ENCODE measurements at places on chromosomes 7 and 10.
A peak's percentile ranks its signal among the peaks of the same experiment; 100 is the strongest.

- DNase-seq: no peak
Observed at GRCh38 chr7:142811154-142811737, 40.5 kb downstream of the PRSS2 start.

DNA sequence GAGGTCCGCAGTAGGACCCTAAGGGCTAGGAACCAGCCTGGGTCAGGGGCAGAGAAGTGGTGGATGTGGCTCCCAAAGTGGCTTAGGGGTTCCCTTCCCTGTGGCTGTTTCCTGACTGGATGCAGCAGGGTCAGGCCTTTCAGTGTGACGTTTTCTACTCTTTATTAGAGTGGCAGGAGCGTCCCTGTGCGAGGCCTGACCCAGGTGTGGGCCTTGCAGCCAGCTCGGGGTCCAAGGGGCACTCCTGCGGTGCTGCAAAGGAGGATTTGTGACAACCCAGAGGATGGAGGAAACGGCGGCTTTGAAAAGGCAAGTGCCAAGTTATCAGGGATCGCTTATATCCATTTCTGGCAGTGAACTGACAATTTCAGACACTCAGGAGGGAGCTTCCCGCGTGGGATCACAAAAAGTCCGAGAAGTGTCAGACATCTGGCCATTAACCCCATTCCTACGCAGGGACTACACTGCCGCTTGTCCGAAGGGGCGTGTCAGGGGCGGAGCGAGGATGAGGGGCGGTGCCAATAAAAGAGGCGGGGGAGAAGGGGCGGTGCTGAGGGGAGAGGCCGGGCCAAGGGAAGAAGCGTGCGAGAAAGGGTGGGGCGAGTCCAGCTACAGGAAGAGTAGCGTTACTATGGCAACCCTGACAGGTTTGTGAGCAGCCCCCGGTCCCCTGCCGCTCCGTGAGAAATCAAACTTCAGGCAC lies 98.8 kb upstream of the ZNF722 start:
- DNase-seq: peak; percentile 75

GRCh38 chr10:21520949-21521348 lies 4.5 kb downstream of the SKIDA1 start:
- DNase-seq: no peak

- DNase-seq: no peak
Observed at GRCh38 chr7:6640246-6640721, 3.2 kb downstream of the ZNF316 start.

DNA sequence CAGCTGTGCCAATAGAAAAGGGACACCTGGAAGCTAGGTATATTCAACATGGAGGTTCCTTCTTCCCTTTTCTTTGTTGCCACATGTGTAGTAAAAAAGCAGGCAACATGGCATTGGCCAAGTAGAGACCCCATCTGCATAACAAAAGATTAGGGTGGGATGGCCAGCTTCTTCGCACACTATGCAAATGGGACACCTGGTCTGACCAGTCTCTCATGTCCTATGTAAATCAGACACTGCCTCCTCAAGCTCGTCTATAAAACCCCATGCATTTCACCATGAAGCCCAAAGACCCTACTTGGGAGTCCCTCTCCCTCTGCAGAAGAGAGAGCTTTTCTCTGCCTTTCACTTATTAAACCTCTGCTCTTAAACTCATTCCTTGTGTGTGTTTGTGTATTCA lies 53.9 kb downstream of the MYL10 start:
- no peak for DNase-seq

GRCh38 chr10:11057994-11058393 lies 40.3 kb downstream of the CELF2 start:
- no peak for DNase-seq

DNA sequence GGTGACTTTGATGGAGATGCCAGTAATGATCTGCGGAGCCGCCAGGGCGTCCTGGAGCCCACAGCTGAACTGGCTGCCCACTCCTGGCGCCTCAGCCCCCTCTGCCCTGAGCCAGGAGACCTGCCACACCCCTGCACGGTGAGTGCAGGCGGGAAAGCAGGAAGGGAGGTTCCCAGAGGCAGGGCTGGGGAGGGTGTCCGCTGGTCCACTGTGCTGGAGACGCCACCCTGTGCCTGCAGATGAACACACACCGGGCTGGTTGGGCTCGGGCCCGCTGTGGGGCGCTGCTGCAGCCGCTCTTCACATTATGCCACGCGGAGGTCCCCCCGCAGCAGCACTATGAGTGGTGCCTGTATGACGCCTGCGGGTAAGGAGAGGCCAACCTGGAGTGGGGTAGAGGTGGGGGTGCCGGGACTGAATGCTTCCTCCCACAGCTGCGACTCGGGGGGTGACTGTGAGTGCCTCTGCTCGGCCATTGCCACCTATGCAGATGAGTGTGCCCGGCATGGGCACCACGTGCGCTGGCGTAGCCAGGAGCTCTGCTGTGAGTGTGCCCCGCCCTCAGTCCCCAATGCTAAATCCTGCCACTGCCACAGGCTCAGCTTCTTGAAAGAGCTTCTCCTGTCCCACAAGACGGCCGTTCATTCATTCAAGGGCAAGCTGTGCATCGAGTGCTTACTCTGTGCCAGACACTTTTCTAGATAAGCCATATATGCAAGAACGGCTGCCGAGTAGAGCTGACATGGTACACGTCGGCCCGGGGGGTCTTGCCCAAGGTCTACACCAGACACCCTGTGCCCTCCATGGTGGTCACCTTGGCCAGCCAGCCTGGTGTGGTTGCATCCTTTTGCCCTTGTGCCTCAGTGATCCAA lies 14.3 kb upstream of the ZNF467 start:
- DNase-seq: no peak

- peak; percentile 90 for DNase-seq
Observed at GRCh38 chr10:42782446-42783180, at the start of gene BMS1. BMS1 (plus strand) TSS chr10:42782795; CDS start chr10:42784395, 1,600 bp downstream.

DNA sequence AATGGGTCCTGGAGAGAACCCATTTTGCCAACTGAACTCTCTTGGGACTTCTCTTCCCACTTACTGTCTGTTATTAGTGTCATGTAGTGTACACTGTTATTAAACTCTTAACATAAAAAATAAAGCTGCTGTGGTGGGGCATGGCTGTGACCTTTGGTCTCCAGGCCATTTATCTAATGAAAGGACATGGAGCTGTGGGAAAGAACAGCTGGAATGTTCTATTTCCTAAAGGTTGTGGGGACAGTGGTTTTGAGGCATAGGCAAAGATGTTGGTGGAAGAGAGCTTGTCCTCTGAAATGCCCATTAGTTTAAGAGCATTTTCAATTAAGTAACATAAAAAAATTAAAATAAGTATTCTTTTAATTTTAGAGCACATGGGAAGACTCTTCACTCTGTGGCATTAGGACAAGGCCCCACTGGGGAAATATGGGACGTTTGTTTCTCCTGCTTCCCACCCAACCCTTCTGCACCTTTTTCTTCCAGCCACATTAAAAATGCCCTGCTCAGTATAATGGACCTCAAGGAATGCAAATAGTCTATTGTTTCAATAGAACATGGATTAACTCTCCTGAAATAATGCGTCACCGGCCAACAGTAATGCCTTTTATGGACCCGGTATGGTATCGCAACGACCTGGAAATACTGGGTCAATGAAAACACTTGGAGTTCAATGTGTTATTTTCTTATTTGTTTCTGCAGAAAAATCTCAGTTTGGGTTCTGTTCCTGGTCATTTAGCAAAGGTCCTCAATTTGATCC lies 149.6 kb downstream of the BUB3 start:
- no peak for DNase-seq

DNA sequence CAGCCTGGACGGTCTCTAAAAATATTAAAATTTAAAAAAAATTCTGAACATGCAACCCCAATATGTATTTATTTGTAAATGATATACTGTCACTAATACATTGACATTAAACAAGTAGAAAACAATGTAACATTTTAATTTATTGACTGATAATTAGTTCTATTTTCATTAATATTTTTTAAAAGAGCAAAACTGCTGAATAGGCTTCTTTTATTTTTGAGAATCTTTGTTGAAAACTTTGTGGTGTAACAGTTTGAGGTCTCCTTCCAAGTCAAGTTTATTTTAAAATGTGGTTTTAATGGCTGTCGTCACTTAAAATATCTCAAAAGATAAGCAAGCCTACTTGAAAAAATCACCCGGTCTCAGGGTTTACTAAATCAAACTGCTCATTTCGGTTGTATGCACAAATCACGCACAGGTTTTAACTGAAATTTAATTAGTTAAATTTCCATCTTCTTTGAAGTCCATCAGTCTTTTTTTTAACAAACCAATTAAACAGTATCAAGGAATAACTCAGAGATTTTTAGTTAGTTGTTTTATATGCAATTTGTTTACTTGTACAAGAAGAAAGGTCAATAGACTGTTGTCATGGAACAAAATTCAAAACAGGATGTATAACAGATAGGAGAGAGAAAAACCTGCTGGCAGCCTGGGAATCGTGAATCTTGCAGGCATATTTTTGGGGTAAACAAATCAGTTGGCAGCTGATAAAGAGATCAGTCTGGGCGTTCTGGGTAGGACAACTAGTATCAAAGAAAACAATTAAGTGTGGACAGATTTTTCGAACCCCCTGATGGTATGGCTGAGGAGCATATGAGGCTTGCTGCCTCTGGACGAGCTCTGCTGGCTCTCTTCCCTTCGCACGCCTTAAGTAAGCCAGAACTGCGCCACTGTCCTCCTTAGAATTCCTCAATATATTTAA lies 9.7 kb upstream of the EDRF1 start:
- no peak for DNase-seq

DNA sequence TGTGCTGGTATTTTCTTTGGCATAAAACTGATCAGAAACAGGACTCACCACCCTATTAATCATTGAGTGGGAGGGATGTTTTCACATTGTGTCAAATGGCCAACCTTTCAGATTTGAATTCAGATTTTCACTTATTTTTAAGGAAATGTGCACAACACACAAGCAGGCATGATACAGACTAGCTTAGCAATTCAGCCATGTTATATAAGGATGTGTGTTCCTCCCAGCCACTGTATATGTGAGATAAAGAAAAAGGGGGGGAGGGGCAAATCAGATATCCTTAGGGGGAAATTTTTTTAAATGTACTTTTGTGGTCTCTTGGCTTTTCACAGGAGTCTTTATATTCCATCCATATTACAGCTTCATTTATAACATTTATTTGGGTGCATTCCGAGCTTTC lies 3.1 kb downstream of the GAD2 start:
- DNase-seq: no peak

DNA sequence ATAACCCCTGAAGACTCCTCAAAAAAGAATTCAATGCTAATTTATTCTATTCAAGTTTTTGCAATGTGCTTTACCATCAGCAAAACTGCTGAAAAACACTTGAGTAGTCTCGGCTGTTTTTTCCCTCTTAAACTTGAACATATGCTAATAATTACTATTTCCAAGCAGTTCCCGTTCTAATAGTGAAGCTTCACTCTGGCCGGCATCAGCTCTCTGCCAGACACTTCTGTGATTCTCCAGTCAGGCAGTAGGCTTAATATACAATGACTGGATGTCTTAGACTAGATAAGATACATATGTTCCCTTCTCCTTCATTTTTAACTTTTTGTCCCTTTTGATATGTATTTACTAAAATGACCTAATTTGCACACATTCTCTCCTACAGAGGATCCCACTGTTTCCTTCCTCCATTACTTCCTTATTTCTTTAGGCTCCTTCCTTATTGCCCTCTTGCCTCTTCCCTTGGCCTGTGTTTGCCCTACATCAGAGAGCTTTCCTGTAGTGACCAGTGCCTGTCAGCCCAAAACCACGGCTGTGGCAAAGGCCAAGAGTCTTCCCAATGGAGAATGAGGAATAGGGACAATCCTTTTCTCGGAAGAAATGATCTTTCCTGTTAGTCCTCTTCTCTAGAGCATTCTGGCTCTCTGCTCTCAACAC lies 23.5 kb downstream of the HEPACAM2 start:
- DNase-seq: no peak
